ENCODE measurements at places on chromosomes 5 and 9. TPM values are rescaled to one million over a fixed set of nuclear protein-coding genes. Genes with fewer than 3 reads are reported as not detected.

ENTPD8 gene
- total RNA-seq, result not detected

ADRB2 gene
- total RNA-seq, result 1.3 TPM

TMEM252 gene
- total RNA-seq, result not detected

- DNase-seq, result no peak
Observed at GRCh38 chr5:86864051-86864450, 246.3 kb downstream of the COX7C start.

DNA sequence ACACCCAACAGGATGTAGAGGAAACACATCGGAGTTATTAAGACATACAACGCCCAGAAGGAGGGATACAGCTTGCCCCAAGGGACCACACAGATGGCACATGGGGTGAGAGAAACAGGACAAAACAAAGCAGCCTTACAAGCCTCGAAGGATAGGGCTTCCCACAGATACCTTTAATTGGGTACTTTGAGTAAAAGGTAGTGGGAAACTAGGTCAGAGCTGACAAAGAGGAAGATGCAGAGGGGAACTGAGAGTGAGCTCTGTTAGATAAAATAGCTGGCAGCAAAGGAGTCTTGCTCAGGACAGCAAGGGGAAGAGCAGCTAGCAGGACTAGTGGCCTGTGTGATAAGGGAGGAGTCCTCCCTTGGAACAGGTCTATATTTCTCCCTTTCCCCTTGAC lies 48.2 kb downstream of the OTP start:
- DNase-seq, result no peak

GRCh38 chr5:160441311-160441781 lies 19.7 kb downstream of the PTTG1 start:
- DNase-seq, result no peak

- DNase-seq, result no peak
Observed at GRCh38 chr5:104998169-104998568, 1435.6 kb upstream of the NUDT12 start.

GRCh38 chr9:15505921-15506320 lies 4.8 kb downstream of the PSIP1 start:
- no peak for DNase-seq

GRCh38 chr5:80822640-80823039 lies 137.5 kb upstream of the RASGRF2 start:
- no peak for DNase-seq

DNA sequence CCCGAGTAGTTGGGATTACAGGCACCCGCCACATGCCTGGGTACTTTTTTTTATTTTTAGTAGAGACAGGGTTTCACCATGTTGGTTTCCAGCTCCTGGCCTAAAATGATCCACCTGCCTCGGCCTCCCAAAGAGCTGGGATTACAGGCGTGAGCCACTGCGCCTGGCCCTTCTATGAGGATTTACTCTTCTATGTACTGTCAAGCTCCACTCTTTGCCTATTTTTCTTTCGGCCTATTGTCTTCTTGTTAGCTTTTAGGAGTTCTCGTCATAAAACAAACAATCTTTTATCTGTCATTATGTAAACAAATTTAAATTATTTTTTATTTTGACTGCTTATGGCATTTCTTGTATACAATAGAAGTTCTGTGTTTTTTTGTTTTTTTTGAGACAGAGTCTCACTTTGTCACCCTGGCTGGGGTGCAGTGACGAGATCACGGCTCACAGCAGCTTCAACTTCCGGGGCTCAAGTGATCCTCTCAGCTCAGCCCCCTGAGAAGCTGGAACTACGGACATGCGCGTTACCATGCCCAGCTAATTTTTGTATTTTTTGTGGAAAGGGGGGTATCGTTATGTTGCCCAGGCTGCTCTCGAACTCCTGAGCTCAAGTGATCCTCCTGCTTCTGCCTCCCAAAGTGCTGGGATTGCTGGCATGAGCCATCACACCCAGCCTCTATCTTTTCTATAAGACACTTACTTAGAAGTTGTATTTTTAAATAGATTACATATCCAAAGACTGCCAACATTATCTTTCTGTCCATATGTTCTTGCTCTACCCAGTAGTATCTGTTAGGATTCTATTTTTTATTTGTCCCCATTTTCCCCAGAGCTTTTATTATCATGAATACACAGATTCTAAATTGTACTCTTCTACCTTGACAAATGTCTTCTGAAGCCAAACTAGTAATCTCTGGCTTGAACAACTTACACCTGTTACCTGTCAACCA lies 29.2 kb downstream of the CSNK1A1 start:
- DNase-seq, result no peak

- DNase-seq, result no peak
Observed at GRCh38 chr5:72248410-72248981, 71.5 kb downstream of the MRPS27 start.

DNA sequence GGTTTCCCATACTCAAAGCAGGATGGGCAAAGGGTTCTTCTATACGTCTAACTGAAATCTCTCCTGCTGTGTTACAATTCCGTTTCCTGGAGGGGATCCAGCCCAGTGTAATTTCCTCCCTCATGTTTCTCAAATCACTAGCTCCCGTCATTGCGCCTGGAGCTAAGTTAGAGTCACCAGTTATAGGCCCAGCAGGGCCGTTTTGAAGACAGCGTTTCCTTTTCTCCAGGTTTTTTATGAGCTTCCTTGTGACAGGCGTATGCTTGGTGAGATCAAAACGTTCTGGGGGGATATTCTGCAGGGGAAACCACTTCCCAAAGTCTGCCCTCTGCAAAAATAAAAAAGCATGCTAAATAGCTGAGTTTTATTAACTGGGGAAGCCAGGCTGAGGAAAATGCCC lies 53.0 kb upstream of the WWC1 start:
- no peak for DNase-seq

- no peak for DNase-seq
Observed at GRCh38 chr5:160287378-160288051, 24.8 kb downstream of the CCNJL start.

- no peak for DNase-seq
Observed at GRCh38 chr5:43049236-43049635, 9.1 kb upstream of the ANXA2R start.

DNA sequence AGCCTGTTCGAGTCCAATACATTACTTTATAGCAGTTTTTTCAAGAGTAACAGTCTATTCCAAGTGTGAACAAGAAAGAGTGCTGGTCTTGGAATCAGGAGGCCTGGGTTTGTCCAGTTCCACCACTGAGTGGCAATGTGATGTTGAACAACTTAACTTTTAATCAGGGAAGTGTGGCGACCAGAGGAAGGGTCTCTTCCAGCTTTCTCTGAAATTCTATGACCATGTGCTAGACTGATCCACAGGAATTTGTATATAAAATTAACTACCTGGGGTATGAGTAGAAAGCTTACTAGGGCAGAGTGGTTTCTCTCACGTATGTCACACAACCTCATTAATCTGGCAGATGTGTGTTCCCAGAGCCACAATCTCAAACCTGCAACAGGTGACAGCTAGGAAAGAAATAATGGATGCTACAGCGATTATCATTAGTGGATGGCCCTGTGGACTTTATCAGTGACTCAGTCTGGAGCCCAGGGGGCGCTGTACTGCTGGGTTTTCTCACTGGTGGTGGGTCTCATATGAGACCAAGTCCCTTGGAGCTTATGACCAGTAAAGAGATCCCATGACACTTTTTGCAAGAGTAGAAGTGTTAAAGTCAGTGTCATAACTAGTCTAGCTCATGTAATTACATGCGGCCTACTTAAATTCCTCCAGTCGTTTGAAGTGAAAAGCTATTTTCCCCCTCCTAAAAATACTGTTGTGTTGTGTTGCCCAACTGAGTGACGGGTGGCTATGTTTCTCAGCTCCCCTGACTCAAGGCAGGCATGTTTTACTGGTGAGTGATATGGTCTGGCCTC lies 116.5 kb downstream of the GDNF start:
- no peak for DNase-seq

- DNase-seq, result no peak
Observed at GRCh38 chr5:6551287-6551954, 81.4 kb downstream of the NSUN2 start.

DNA sequence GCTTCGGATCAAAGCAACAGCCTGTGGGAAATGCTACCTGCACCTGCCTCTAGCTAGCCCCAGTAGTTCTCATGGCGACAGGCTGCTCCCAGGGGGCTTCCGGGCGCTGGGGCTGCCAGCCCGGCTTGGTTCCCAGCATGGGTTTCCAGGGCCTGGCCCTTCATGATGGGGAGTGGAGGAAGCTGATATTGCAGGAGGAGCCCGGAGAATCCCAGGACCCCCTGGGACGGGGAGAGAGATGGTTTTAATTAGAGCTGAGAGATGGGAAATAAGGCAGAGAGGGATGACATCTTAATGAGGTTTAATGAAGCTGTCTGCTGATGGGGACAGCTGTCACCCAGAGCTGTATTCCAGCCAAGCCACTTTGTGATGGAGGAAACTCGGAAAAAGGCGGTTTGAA lies 78.6 kb downstream of the CFAP77 start:
- DNase-seq, result no peak

- DNase-seq, result no peak
Observed at GRCh38 chr5:53643445-53643844, 83.0 kb downstream of the NDUFS4 start.

DNA sequence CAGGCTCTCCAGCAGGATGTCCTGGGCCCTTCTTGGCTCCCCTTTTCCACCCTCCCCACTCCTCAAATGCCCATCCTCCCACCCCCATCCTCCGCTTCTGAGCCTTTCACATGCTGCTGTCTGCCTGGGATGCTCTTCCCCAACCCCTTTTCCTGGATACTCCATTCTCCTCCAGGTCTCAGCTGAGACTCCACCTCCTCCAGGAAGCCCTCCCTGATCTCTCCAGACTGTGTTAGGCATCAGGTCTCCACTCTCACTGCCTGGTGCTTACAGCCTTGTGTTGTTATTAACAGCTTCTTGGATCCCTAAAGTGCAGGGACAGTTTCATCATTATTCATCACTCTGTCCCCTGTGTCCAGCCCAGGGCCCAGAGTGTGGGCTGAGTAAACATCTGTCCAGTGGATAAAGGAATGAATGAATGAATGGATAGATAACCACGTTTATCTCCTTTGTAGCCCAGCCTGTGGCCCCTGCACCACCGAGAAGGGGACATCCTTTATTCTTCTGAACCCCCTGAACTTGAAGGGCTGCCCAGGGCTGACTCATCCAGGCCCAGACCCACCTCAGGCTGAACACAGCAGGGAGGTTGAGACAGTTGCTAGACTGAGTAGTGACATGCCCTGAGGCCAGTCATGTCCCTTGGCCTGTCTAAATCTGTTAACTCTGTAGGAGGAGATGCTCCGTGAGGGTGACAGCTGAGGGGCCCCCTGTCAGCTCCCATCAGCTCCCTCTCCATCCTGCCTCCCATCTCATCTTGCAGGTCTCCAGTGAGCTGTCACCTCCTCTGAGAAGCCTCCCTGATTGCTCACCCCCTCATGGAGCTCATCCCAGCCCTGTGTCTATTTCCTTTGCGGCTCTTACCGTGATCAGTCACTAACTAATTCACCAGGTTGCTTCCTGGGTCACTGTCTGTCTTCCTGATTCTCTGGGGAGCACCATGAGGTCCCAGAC lies 14.6 kb upstream of the LAMC3 start:
- DNase-seq, result no peak

- no peak for DNase-seq
Observed at GRCh38 chr9:110180511-110181434, 27.2 kb downstream of the C9orf152 start.

- DNase-seq, result no peak
Observed at GRCh38 chr5:9455826-9456434, 89.9 kb downstream of the SEMA5A start.

DNA sequence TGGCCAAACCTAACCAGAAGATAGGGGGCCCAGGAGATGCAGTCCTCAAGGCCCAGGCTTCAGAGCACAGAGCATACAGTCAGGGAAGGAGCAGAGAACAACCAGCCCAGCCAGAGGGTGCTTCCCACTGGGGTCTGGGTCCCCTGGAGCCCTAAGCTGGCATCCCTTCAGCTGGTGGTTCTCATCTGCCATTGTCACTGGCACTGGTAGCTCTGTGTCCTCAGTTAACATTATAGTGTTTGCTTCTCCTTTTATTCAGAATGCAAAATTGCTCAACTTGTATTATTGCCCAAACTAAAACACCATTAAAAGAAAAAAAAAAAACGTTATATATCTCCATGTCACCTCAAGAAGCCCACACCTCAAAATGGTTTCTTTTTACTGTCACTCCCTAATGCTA lies 219.2 kb downstream of the ENC1 start:
- DNase-seq, result no peak

All from naive thymus-derived CD4-positive, alpha-beta T cell (primary cell).